Islet precursor cell (in vitro differentiated cells): ENCODE measurements at places on chromosomes 12 and 14.

DNA sequence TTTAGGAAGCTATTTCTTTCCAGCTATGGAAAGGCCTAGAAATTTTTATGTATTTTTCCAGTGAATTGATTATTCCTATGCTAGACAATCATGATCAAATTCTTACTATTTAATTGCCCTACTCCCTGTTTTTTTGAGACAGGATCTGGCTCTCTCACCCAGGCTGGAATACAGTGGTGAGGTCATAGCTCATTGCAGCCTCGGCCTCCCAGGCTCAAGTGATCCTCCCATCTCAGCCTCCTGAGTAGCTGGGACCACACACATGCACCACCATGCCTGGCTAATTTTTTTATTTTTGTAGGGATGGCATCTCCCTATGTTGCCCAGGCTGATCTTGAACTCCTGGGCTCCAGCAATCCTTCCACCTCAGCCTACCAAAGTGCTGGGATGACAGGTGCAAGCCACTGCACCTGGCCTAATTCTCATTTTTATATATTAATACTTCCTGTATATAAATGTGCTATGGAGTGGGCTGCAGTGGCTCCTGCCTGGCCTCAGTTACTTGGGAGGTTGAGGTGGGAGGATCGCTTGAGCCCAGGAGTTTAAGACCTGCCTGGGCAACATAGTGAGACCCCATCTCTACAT lies 16.0 kb upstream of the MDM2 start:
- DNase-seq: no peak

GRCh38 chr12:6828781-6829535 lies 751 bp downstream of the P3H3 start:
- no peak for DNase-seq

DNA sequence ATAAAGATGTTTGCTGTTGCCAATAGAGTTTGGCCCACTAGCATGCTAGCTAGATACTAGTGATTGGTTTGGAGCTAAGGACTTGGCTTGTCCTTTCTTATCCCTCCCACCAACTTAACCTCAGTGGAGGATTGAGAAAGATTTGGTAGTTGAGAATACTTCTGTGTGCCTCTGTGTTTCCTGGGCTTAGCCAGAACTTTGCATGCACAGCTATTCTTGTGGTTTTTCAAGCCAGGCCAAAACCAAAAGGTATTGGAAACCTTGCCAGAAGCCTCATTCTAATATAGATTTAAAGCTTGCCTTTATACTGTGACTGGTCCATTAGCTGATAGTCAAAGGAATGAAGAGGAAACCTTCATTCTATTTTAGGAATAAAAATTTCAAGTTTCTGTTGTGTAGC lies 188.5 kb downstream of the CCDC91 start:
- no peak for DNase-seq

GRCh38 chr12:62868820-62869219 lies 66.1 kb downstream of the PPM1H start:
- DNase-seq: no peak

- no peak for DNase-seq
Observed at GRCh38 chr14:77708749-77709148, 846 bp downstream of the SLIRP start.

DNA sequence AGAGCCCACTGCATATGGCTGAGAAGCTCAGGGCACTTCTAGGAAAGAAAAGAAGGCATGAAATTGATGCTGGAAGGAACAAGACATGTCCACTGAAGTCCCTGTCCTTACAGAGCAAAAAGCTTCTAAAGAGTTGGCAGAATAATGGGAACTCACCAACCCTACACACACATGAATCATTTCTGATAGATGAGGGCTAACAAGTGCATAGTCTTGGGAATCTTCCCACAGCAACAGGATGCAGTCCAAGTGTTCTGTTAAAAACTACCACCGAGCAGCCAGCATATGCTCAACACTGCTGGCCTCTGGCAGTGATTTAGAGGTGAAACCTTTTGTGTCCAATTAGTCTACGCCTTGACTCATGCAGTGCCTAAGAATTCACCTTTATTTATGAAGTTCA lies 44.8 kb downstream of the RHOJ start:
- DNase-seq: no peak

DNA sequence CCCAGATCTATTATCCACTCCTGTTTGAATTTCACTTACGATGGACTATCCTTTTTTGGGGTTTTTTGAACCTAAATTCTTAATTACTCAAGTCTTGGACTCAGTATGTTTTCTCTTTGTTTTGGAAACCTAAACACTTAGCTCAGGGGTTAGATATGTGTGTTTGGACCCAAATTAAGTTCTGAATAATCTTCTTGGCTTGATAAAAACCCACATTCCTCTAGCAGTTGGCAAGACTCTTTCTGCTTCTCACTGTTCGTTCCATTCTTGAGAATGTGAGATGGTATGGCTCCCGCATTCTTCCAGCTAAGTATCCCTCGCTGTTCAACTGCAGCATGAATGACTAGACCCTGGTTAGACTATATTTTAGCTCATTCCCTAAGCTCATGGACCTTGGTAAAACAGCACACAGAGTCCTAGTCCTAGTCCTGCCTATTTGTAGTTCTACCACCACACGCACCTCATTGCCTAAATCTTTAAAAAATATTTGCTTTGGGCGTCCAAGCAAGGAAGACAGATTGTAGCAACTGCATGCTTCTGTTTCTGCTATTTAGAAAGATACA lies 860.0 kb downstream of the RPS29 start:
- DNase-seq: no peak

DNA sequence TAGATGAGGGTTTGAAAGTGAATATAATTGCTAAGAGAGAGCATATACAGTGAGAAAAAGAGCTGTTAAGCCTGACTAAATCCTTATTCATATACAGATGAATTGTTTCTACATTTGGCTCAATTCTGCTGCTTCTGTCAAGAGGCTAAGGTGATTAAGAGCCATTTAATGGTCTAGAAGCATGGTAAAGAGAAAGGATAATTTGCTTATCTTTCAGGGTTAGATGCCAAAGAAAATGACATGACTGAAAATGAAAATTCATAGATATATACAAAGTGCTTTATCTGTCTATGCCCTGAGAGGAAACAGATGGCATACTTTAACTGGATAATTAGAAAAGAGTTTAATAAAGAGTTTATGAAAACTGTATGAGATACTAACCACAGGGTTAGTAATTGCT lies 834.9 kb downstream of the SLC6A15 start:
- DNase-seq: no peak

DNA sequence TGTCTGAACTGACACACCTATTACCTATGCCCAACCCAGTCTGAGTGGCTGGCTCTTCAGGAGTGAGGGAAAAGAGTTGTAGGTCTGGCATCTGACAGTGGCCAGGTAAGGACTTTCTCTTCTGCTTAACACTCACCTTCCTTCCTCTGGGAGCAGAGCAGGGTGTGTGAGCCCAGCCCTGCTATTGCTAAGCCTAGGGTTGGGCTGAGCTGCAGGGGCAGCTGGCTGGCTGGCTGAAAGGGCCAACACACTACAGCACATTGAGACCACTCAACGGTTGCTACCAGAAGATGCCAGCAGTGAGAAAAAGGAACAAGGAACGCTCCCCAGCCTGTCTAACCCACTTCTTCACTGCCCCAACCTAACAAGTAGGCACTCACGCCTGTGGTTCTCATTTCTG lies 201.2 kb downstream of the DPF3 start:
- DNase-seq: peak; percentile 76

DNA sequence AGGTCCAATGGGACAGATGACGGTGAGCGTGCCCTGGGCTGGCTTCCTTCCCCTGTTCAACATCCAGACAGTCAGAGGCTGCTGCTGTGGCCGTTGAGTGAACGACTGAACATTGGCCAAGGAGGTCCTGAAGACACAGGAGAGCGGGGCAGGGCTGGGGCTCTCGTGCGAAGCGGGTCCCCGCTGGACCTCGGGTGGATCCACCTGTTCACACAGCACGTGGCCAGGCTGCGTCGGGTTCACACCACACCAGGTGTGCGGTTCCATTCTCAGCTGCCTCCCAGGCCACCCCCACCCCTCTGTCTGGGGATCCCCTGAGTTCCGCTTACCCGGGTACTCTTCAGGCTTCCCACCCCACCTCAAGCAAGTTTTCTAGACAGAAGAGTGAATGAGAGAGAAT lies 199.1 kb upstream of the PRMT8 start:
- no peak for DNase-seq

DNA sequence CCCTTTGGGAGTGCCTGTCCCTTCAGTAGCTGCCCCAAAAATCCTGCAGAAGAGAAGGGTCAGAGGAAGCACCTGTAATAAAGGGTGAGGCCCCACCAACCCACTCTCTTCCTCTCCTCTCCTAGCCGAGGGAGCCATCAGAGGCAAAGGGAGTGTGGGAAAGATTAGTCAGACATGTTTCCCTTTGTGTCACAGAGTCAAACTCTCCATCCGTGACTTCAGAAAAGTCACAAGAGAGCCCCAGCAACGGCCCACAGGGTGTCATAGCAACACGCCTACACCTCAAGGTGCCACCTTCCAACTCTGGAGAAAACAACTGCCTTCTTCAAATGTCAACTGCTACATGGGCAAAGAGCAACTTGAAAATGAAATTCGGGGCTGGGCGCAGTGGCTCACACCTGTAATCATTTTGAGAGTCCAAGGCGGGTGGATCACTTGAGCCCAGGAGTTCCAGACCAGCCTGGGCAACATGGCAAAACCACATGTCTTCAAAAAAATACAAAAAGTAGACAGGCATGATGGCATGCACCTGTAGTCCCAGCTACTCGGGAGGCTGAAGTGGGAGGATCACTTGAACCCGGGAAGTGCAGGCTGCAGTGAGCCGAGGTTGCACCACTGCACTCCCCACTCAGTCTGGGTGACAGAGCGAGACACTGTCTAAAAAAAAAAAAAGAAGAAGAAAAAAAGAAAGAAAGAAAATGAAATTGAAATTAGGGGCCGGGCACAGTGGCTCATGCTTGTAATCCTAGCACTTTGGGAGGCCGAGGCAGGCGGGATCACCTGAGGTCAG lies 17.7 kb upstream of the CD27 start:
- no peak for DNase-seq

- DNase-seq: peak; percentile 23
Observed at GRCh38 chr14:105746124-105746514, 219.7 kb downstream of the TMEM121 start.

- no peak for DNase-seq
Observed at GRCh38 chr14:104722938-104723650, 935 bp upstream of the ADSS1 start.

GRCh38 chr12:73057428-73057827 lies 785.3 kb downstream of the TRHDE start:
- no peak for DNase-seq

DNA sequence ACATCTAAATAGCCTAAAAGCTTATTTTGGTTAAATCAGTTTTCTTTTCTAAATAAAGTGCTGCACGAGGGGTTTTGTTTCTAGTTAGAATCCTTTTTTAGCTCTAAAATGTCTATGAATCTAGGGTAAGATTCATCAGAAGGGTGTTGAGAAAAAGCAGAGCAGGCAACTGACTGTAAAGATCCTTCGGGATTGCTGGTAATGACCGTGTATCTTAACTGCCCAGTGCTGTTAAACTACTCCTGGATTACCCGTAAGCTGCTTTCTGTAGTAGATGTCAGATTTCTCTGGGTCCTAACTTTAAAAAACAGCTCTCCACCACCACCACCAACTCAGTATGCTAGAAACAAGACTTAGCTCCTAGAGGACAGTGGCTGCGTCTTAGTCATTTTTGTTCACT lies 39.2 kb downstream of the DACT1 start:
- no peak for DNase-seq

- no peak for DNase-seq
Observed at GRCh38 chr12:94121886-94122285, 26.5 kb upstream of the PLXNC1 start.

DNA sequence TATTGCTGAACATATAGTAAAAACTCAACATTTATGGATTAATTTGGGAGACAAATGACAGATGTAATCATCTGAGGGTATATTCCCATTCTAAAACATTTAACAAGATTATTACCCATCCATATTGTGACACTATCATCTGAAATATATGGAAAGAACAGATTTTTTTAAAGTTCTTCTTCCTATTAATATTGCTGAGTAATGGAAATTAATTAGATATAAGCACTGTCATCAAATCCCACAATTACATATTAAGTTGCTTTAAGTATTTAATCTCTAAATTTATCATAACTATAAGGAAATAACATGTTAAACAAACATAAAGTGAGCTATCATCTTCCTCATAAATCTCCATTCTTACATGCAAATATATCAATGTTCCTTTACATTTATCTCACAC lies 22.0 kb downstream of the EML5 start:
- DNase-seq: no peak

DNA sequence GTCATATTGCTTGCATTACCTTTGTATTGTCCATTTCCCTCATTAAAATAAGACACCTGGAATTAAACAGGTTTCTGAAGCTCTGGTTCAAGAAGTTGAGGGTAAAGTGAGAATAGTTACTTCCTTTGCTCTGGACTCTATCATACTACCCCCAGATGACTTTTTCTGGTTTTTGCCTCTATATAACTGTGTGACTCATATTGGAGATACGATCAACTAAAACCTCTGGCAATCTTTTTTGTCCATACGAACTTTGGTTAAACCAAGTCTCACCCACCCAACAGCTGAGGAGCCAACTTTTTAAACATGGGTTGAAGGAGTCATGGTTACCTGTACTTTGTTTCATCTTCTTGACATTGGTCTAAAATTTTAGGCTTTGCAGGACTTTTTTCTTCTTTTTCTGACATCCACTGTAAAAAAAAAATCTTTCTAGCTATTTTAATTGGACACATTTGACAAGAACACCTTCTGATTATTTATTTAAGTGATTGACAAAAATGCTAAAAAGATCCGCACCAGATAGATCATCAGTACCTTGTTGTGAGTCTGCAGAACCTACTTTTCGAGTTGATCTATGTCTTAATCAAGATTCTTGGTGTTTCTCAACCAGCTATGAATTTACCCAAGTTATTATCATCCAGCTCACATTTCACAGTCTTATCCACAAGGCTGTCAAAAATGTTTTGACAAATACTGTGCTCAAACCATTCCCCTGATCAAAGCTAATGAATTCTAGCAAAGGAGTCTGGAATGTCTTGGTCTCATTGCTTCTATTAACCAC lies 166.0 kb downstream of the IPO8 start:
- DNase-seq: no peak

DNA sequence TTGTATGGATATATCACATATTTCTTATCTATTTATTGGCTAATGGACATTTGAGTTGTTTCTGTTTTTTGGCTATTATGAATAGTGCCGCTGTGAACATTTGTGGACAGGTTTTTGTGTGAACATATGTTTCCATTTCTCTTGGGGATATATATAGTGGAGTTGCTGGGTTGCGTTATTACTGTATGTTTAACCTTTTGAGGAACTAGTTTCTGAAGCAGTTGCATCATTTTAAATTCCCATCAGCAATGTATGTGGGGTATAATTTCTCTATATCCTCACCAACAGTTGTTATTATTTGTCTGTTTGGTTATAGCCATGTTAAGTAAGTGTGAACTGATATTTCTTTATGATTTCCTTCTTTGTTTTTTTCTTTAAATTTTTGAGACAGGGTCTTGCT lies 10.7 kb downstream of the TCTN2 start:
- DNase-seq: no peak

GRCh38 chr14:75559451-75560222 lies 18.8 kb upstream of the FLVCR2 start:
- DNase-seq: no peak
